Spleen (tissue), 13 donors: ENCODE measurements at places on chromosomes 16 and 17. TPM values are rescaled to one million over a fixed set of nuclear protein-coding genes. Genes with fewer than 3 reads are reported as not detected.

KRTAP2-3 gene
- polyA plus RNA-seq: not detected

MAPT gene
- polyA plus RNA-seq: 0.32 TPM

IRX5 gene
- not detected for polyA plus RNA-seq

ITGAX gene
- 30.5 TPM for polyA plus RNA-seq

RGS11 gene
- polyA plus RNA-seq: 0.79 TPM

DNA sequence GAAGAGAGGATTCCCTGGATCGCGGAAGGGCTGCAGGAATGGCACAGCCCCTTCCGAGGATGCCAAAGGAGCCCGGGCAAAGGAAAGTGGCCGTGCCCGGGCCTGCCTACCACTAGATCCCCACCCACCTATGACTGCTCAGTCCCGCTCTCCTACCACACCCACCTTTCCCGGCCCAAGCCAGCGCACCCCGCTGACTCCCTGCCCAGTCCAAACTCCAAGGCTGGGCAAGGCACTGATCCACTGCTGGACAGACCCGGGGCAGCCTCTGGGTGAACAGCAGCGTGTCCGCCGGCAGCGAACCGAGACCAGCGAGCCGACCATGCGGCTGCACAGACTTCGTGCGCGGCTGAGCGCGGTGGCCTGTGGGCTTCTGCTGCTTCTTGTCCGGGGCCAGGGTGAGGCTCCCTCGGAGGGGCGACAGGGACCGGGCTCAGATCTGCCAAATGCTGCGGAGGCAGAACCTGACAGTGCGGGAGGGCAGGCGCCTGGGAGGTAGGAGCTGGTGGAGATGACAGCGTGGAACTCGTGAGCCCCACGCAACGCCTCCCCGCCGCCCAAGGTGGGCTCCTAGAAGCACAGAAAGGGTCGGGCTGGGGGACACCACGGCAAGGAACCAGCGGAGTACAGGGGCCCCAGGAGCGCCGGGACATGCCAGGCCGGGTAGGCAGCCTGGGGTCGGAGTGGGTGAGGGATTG is at the start of gene CES2:
TSS of gene CES2 (plus strand) at position 203 of the 698 bp plus-strand sequence. CDS start at position 323, 120 bp downstream.
- DNase-seq: peak; percentile 83

DNA sequence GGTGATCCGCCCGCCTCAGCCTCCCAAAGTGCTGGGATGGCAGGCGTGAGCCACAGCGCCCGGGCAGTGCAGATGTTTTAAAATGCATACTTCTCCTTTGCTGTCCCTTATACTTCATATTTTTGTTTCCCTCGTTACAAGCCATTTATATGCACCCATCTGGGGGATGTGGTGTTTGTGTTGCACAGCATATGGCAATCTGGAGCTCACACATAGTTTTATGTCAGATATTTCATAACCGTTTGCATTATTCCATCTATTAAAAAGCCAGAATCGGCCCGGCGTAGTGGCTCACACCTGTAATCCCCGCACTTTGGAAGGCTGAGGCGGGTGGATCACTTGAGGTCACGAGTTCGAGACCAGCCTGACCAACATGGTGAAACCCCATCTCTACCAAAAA is 11.8 kb downstream of the FLYWCH1 start:
- DNase-seq: no peak

- peak; percentile 77 for DNase-seq
Measured at GRCh38 chr17:214881-215331, 33.5 kb upstream of the DOC2B start.

DNA sequence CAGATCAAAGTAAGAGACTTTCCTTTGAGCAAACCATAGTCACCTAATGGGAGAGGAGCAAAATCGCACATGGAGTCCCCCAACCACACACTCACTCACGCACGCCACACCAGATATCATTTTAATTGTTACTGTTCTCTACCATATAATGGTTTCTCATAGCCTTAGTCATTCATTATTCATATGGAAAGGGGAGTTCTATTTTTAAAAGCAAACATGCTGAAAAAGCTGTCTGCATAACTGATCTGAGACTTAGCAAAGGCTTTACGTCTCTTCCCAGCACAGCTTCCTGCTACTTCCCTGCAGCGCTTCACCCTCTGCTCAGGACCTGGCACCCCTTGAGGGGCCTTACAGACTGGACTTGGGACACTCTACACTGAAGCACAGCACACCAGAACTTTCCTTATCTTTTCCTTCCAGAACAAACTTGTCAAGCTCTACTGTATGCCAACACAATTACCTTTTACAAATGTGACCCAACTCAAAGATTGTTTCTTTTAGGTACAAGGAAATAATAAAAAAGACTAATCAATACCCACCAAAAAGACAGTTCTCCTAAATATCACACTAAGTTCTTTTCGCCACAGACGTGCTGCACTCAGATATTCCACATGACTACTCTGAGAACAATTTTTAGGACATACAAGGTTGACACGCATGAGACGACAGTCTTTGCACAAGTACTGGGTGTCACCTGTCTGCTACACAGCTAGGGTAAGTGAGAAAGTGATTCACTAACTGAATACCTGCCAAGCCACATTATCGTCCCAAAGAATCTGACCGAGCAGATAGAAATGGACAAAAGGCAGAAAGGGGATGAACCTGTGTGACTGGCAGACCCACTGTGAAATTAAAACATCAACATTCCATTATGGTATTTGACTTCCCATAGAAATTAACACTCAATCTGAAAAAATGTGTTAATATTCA is 21.5 kb downstream of the SRP68 start:
- no peak for DNase-seq

DNA sequence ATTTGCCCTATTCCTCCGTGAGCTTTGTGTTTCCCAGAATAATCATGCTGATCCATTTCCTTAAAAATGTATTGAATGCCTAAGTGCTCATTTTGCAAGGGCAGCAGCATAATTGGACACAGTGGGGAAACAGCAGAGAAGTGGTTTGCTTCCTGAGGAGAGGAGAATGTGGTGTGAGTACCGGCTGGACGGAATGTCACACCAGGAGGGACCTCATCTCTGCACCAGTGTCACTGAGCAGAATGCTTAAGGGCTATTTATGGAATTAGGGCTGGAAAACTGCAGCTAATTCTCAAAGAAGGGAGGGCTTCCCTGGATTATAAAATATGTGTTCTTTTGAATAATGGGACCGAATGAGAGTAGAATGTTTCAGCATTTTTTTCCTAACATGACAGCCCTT is 1100.6 kb upstream of the RBFOX1 start:
- no peak for DNase-seq

- DNase-seq: no peak
Measured at GRCh38 chr17:79255456-79255855, 180.8 kb downstream of the ENGASE start.

- DNase-seq: no peak
Measured at GRCh38 chr17:12744786-12745185, 44.5 kb upstream of the ARHGAP44 start.

GRCh38 chr16:19926449-19927390 is 42.1 kb upstream of the GPRC5B start:
- DNase-seq: no peak

DNA sequence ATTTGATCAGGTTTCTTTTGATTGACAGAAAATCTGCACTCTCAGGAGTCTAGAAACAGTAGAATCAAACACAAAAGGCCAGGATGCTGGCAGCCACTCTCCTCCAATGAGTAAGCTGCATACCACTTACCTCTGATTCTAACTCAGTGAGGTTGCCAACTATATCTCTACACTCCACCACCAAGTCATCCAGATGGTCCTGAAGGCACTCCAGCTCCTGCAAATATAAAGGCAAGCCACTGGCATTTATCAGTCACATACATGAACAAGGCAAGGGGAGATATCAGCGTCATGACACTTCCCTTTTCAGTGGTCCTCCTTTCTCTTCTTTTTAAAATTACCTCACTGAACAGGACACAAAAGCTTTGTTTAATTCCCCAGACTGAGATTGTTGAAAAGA is 53.1 kb upstream of the CLEC18B start:
- no peak for DNase-seq

GRCh38 chr17:70661342-70662222 is 492.2 kb downstream of the KCNJ2 start:
- no peak for DNase-seq

DNA sequence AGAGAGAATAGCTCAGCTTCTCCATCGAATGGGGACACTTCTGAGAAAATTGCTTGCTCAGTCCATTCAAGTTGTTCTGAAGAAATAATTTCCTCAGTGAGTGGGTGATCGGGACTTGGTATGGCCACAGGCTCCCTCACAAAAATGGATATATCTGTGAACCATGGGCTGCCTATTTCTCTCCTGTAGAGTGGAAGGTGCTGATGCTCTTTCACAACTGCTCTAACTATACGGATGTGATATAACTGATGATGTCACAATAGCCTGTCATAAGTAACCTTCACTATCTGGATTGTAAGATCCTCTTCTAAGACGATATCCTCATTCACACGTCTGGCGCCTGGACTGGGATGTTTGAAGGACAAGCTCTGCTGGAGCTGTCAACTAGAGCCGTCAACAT is 4.7 kb upstream of the CCL18 start:
- no peak for DNase-seq

- DNase-seq: no peak
Measured at GRCh38 chr16:64900019-64900418, 221.8 kb downstream of the CDH11 start.

GRCh38 chr17:43995150-43995471 is 9.3 kb upstream of the NAGS start:
- DNase-seq: no peak

- DNase-seq: no peak
Measured at GRCh38 chr17:38970128-38970527, 2.9 kb upstream of the FBXO47 start.

DNA sequence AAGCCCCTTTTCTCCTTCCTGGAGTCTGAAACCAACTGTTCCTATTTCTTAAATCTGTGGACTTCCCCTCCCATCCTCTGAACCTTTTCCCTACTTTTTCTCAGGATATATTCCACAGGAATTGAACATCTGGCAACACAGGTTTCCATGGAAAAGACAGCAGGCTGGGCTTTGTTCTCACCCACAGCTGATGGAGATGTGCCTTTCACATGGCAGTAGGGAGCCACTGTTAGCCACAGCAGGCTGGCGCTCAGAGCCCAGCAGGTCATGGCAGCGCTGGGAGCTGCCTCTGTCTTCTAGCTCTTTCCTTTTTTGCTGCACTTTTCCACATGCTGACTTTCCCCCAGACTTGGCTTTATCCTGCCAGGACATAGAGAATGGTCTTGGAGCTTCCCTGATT is 116.4 kb upstream of the NLRP1 start:
- DNase-seq: no peak

- DNase-seq: peak; percentile 90
Measured at GRCh38 chr17:29588562-29589411, 661 bp downstream of the GIT1 start.

- peak; percentile 92 for DNase-seq
Measured at GRCh38 chr17:63946440-63947363, 14.6 kb upstream of the CD79B start.

- peak; percentile 33 for DNase-seq
Measured at GRCh38 chr17:77370586-77370985, 229.8 kb downstream of the SEC14L1 start.

DNA sequence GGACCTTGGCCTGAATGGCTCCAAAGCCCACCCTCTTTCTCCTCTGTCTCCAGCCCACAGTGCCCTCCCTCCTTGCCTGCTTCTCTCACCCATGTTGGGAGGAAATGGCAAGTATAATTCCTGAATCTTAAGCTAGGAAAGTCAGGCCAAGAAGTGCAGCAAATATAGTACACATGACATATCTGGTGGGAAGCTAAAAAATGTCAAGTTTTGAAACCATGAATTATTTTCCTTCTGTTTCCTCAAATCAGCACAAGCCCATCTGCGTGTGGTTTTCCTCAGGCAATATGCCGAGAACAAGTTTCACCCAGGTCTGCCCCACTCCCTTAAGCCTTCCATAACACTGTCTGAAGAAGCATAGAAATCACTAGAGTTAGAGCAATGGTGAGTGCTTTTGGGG is 502.8 kb upstream of the CDH11 start:
- DNase-seq: no peak

- peak; percentile 85 for DNase-seq
Measured at GRCh38 chr16:78444-79150, 572 bp downstream of the MPG start.

DNA sequence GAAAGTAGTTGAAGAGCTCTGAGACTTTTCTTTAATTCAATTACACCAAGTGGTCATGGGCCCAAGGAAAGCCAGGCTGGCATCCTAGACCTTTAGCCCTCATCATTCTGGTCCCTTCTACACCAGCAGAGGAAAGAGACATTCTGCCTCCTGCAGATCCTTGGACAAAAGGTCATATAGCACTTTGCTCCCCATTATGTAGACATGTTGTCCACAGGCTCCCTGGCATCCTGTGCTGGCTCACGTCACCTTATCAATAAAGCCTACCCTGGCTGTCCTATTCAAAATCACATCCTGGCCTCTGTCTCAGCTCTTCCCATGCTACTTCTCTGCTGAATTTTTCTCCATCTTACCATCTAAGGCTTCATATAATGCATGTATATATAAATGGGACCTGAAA is 61.6 kb upstream of the MAF start:
- no peak for DNase-seq

DNA sequence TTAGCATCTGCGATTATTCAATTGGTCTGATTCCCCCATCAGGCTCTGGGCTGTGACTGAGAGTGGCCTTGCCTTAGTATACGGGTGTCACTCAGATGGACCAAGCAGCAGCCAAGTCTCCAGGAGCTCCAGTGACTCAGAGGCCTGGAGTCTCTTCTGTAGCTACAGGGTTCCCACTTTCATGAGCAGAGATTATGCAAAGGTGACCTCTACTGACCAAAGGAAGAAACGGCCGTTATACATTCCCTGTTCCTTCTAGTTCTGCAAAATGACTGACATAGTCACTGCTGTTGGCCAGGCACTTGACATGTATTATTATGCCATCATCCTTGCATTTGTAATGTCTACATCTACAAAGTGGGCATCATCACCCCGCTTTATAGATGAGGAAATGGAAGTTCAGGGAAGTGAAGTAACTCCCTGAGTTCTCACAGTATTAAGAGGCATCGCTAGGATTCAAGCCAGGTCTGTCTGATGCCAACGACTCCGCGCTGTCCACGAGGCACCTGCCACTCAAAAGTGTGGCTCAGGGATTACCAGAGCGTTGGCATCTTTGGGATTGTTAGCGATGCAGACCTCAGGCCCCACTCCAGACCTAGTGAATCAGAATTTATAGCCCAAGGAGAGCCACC is 23.3 kb downstream of the SLC38A7 start:
- DNase-seq: no peak

- DNase-seq: no peak
Measured at GRCh38 chr17:49748791-49749190, 15.1 kb downstream of the FAM117A start.
